Motor neuron (in vitro differentiated cells): ENCODE measurements at places on chromosomes 5 and 9. TPM values are rescaled to one million over a fixed set of nuclear protein-coding genes. Genes with fewer than 3 reads are reported as not detected.

GRCh38 chr5:147310059-147310704, 75.4 kb downstream of the STK32A start:
- no peak for ATAC-seq

GRCh38 chr5:174843263-174844250, 119.2 kb downstream of the MSX2 start:
- no peak for ATAC-seq

GRCh38 chr9:125238915-125239446, 2.2 kb downstream of the HSPA5 start:
- ATAC-seq = no peak

The CCDC192 gene
- total RNA-seq = 1.3 and 1.4 TPM in 2 replicates

GRCh38 chr9:127347831-127348776, 48.9 kb upstream of the SLC2A8 start:
- peak; percentile 44 for ATAC-seq
